CD4-positive, alpha-beta memory T cell (primary cell): ENCODE measurements at places on chromosomes 1 and 21. TPM values are rescaled to one million over a fixed set of nuclear protein-coding genes. Genes with fewer than 3 reads are reported as not detected.

Gene CYP4Z1
- total RNA-seq: not detected

Gene CFAP45
- not detected for total RNA-seq

Gene C1orf115
- 2.0 TPM for total RNA-seq

Gene PROK1
- total RNA-seq: not detected

Gene SYTL1
- 146 TPM for total RNA-seq

Gene LINGO4
- total RNA-seq: 0.52 TPM

Gene PLA2G2D
- total RNA-seq: not detected

Gene TMPRSS3
- 3.2 TPM for total RNA-seq

Gene PIK3R3
- total RNA-seq: 0.25 TPM

Gene RPRD2
- 61.0 TPM for total RNA-seq

Gene LCE1E
- total RNA-seq: not detected

Gene DENND2C
- 0.76 TPM for total RNA-seq

Gene MNDA
- 0.50 TPM for total RNA-seq

Gene RUNX1
- 96.3 TPM for total RNA-seq

Gene GREM2
- 1.6 TPM for total RNA-seq

Gene GPR37L1
- total RNA-seq: not detected
